ENCODE measurements at places on chromosomes 16 and 17.

GRCh38 chr17:38508954-38509771, 80.9 kb downstream of the ARHGAP23 start:
- DNase-seq: peak; percentile 37

DNA sequence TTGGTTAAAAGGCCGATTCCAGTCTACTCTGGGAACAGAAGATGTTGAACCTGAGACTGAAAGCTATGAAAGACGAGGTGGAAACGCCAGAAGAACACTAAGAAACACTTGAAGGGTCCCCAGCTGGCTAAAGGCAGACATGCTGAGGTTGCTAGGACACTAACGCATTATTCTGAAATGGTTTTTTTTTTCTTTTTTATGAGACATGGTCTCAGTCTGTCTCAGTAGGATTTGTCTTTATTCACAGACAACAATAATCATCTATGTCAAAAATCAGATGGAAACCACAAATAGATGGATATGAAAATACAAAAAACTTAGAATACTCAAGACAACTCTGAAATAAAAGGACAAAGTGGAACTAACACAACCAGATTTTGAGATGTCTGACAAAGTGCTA, 35.0 kb upstream of the RASD1 start:
- no peak for DNase-seq

GRCh38 chr17:58514770-58515157, 326 bp upstream of the MTMR4 start:
- DNase-seq: no peak

DNA sequence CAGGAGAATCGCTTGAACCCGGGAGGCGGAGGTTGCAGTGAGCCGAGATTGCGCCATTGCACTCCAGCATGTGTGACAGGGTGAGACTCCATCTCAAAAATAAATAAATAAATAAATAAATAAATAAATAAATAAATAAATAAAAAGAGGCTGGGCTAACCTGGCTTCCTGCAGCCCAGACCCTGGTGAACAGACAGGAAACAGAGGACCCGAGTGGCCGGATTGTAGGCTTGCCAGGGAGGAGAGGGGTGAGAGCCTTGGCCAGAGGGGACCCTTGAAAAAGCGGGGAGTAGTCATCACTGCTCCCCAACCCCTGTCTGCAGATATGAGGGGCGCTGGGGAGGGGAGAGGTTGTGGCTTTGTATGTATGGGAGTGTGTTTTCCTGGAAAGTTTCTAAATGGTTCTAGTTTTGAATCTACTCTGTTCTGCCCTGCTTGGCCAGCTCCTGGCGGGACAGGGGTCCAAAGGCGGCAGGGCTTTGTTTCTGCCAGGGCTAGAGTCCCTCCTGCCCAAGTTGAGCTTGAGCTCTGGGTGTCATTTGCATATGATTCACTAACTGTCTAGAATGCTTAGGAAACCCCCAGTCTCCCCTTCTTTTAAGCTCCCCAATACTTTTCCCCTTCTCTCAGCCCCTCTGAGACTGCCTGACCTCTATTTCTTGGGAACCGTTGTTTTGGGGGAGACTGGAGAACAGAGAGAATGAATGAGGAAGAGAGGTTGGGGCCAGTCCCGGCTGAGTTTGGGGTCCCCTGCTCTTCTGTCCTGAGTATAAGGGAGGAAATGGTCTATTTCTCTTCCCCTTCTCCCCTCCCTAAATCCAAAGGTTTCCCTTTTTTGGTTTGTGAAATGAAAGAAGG, 16.4 kb downstream of the RARA start:
- no peak for DNase-seq

DNA sequence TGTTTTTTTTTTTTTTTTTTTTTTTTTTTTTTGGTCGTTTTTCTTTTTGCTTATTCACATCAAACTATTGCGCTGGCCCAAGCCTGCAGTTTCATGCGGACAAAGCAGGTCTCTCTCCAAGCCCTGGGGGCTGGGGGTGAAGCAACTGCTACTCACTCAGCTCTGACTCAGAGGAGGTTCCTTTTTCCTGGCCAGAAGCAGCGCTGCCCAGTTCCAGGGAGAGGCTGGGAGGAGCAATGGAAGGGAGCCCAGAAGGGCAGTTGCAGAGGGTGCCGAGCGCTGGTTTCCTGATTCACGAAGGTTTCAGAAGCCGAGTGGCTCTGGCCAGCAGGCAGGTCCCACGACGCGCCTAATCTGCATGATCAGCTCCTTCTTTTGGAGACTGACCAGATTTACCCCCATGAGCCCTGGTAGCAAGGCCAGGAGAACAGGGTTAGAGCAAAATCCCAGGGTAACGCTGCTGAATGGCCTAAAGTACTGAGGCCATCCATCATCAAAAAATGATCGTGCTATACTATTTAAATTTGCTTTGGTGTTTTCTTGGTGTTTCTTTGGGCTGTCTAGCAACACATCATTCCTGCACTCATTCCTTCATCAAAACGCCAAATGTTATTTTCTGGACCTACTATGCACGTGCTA, 144.7 kb upstream of the SOX9 start:
- DNase-seq: no peak

DNA sequence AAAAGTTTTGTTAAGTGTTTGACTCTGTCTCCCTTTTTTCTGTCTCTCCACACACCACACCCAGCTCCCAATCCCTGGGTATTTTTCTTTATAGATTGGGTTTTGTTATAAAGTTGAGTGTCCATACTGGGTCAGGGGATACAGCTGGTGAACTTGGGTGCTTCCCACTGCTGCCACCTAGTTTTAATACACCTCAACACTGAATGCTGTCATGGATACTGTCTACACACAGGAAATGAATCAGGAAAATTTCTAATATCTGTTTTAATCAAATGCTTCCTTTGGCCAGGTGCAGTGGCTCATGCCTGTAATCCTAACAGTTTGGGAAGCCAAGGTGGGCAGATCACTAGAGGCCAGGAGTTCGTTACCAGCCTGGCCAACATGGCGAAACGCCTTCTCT, 5.3 kb upstream of the TAOK1 start:
- DNase-seq: no peak

DNA sequence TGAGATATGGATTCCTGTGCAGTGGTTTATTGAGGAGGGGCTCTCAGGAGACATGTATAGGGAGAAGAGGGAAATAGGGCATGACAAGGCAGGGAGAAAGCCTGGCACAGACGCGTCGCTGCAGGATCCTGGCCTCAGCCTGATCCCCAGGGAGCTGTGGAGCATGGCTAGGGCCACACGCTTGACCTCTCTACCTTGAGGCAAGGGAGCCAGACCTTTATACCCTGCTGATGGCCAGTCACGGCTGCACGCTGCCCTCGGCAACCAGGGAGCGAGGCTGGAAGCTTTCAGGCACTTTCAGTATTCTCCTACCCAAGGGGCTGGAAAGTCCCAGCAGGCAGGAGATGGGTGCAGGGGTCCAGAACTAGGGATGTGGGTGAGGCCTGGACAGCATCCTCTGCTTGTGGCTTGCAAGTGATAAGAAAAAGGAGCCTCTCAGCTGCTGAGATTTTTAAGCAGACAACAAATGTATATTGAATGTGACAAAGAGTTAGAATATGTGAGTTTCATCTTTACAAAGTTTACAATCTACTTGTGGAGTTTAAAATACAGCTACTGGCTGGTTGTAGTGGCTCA, 10.0 kb upstream of the KLHL36 start:
- no peak for DNase-seq

DNA sequence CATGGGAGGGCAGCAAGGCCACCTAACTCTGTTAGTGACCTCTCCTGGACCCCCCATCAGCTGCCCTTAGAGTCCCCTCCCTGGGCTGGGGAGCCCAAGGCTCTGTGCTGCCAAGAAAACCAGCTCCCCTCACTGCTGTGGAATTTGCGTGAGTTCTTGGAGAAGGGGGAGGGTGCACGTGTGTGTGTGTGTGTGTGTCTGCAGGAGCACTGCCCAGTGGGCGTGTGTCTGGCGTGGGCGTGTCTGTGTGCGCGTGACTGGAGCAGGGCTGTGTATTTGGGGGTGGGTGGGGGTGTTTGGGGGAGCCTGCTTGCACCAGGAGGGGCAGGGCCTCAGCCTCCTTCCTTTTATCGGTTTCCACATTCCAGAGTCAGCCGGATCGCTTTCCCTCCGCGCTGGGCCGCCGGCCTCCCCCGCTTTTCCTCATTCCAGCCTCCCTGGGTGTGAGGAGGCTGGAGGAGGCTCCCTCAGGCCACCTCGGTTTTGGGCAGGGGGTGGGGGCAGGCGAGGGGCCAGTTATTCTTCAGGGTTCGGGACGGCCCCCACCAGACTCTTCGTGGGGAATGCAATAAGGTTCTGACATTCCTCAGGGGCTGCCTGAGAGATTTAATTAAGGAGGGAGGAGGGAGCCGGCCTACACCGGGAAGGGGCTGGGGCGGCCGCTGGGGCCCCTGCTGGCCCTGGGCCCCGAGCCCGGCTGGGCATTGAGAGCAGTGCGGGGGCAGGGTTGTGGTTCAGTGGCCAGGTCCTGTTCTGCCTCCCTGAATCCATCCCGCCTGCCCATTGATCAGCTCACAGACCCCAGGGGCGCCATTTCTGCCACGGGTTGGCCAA, 2.5 kb downstream of the VASN start:
- DNase-seq: no peak

- no peak for DNase-seq
Measured at GRCh38 chr16:47019568-47019967, 46.1 kb upstream of the DNAJA2 start.

DNA sequence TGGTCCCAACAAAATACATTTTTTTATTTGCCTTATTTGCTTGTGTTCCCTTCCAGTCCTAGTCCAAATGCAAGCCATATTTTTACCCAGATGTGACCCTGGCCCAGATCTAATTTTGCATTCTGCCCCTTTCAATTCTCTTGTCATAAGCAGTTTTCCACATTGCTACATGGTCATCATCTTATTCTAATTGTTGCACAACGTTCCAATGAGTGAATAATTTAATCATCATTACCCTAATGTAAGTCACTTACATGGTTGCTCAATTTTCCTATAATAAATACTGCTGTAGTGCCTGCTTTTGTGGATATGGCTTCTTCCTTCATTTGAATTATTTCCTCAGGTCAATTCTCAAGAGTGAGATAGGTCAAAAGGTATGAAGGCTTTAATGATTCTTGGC, 12.8 kb downstream of the RSAD1 start:
- DNase-seq: no peak

GRCh38 chr16:52563767-52564611, 17.0 kb upstream of the TOX3 start:
- no peak for DNase-seq

- no peak for DNase-seq
Measured at GRCh38 chr16:10087151-10087550, 95.1 kb downstream of the GRIN2A start.

DNA sequence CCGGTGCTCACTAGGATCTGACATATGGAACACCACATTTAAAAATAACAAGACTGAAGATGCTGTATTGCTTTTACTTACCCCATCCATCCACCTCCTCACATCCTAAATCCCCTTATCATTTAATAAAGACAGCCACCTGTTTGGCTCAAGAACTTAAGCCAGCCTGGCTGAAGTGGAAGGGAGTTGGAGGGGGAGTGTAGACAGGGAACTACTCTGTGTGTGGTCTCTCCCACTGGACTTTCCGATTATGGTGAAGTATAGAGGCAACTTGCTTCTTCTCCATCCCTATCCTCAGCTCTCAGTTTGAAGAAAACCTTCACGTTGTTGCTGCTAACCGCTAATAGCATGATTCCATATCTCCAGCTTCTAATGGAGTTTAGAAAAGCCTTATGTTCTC, 313.4 kb downstream of the CDH11 start:
- DNase-seq: no peak

DNA sequence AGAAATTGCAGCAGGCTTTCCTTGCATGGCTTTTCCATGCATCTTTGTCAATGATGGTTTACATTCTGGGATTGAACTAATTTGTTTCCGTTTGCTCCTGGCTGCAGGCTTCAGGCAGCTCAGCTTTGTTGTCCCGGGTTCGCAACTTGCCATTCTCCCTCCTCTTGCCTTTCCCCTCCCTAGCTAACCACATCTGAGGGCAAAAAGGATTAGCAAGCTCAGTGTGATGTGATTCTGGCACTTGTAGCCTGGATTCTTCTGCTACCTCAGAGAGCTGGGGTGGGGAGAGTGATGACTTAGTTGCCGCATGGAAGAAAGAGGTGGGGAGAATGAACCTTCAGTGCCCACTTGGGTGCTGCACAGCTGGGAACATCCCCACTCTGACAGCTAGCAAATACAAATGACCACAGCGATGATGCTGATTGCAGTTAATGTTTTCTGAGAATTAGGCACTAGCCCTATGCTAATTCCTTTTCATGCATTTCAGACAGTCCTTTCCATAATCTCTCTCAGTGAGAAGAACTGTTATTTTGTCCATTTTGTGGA, 120.2 kb upstream of the SALL1 start:
- no peak for DNase-seq

DNA sequence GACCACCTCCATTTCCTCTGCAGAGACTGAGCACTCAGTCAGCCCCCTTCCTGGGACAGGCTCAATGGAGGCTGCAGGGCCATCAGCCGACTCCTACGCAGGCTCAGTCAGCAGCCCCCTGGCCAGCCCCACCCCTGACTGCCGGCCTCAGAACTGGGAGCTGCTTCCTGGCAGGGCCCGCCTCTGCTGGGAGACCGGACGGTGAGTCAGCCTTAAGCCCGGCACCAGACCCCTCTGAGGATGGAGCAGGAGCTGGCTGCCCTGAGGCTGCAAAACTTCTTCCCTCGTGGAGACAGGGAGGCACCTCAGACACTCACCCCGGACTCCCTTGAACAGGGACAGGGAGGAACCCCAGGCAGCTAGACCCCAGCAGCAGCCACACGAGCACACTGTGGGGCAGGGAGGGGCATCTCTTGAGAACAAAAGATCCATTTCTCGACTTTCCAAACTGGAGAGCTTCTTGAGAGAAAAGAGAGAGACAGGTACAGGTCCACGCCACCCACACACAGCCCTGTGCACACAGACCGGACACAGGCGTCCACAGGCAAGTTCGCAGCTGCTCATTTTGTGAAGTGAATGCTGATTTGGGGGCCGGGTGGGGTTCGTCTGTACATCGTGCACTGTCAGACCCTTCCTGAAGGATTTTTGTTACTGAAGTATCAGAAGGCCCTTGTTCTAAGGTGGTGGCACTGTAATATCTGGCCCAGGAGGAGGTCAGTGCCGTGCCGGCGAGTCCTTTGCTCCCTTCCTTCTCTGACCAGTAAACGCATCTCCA, 1.3 kb upstream of the TUBB3 start:
- DNase-seq: no peak

DNA sequence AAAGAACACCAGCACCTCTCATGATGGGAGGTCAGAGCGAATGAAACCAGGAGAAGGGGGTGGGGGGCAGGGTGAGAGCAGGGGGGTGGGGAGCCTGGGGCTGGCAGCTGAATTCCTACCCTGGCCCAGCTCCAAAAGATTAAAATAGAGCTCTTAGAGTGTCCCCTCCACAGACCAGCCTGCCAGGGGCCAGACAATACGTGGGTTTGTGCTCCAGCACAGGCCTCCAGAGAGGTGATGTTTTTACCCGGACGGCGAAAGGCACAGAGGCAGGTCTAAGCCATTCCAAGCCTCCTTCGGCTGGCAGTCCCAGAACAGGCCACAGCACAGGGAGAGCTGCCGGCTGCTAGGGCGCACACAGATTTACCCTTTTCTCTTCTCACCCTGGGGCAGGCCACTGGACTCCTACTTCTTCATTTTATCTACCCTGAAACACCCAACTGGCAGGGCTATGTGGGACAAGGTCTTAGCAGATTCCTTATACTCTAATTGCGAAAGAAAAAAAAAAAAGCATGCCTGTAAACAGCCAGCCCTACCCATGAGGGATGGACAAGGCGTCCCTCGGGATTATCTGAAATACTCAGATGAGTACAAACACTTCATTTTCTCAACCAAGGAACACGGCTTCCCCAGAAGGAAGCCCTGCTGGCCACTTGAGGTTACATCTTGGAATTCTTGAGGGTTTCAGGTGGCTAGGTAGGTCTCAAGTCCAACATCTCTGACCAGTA, 71.9 kb upstream of the NOG start:
- no peak for DNase-seq

All from NCI-H1694 treated with DMSO at 0.1 percent for 48 hours (cell line).